ENCODE measurements at places on chromosomes 16 and 17.

GRCh38 chr17:49528966-49529365 is 33.9 kb downstream of the NGFR start:
- no peak for DNase-seq

- DNase-seq: no peak
Observed at GRCh38 chr17:55784666-55785065, 33.8 kb downstream of the PCTP start.

GRCh38 chr16:2912330-2913199 is 834 bp downstream of the FLYWCH1 start:
- DNase-seq: peak; percentile 11

DNA sequence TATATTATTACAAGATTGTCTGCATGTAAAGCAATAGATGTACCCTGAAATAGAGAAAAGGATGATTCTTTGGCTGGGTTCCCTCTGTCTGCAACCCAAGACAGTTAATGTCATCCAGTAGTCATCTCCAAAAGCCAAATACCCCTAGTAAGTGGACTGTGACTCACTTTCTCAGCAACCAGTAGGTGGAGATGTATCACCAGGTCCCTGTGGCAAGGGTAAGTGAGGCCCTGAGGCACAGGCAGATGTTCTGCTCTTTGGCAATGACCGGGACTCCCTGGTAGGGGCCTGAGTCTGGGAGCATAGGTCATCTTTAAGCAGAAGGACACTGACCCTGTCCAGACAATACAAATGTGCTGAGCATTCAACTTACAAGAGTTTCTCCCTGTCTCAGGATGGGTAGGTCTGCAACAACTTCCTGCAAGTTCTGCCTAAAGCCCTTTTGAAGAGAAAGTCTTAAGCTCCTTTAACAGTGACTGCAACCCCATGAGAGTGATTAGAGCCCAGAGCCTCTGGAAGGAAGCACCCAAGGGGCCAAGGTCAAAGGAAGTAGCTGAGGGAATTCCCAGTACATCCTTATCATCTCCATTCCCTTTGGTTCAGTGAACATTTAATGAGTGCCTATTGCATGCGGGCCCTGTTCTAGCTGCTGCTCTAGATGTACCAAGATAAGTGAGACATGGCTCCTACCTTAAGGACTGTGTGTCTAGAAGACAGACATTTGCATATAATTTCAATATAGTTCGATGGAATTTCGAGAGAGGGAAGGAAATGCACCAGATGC is 31.9 kb downstream of the PMP22 start:
- DNase-seq: no peak

- DNase-seq: no peak
Observed at GRCh38 chr17:28574526-28574925, 2.2 kb downstream of the ALDOC start.
